Mesenteric fat pad (tissue), 1 donor: ENCODE measurements at places on chromosomes 3 and 15. TPM values are rescaled to one million over a fixed set of nuclear protein-coding genes. Genes with fewer than 3 reads are reported as not detected.

DNA sequence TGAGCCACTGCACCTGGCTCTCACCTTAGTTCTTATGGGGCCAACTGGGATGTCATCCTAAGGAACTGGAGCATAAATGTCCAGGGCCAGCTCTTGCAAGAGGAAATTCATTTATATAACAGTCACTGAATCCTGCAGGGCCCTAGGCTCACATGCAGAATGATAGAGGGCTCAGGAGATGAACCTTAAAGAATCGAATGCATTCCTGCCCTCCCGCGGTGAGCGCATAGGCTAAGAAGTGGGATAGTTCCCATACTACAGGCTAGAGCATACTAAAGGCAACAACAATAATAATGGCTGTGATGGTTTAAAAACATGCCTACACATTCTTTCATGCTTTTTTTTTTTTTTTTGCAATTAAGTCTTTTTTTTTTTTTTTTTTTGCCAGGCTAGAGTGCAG lies 17.1 kb upstream of the CSRNP1 start:
- DNase-seq = no peak

- no peak for DNase-seq
Observed at GRCh38 chr3:11238060-11238459, 34.1 kb upstream of the ATG7 start.

LRRC31 gene
- not detected for total RNA-seq

DNA sequence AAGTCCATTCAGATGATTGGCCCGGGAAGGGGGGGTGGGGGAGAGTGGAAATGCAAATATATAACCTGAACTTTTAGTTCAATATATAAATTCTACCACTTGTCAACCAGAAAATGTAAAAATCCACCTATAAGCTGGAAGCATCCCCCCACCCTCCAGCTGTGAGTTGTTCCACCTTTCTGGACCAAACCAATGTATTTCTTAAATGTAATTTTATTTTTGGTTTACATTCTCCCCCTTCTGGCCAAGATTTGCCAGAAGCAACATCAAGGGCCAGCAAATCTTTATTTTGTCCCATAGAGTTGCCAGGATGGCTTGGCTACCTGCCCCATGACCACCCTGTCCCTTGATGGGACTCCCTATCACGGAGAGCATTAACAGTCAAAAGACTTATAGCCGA lies 545.7 kb downstream of the TBL1XR1 start:
- no peak for DNase-seq

CACNA2D3 gene
- 0.48 TPM for total RNA-seq

GRCh38 chr15:79025802-79026201 lies 64.8 kb downstream of the RASGRF1 start:
- no peak for DNase-seq

GRCh38 chr15:100898152-100898490 lies 18.5 kb downstream of the ALDH1A3 start:
- no peak for DNase-seq

VPS33B gene
- 13.4 TPM for total RNA-seq

DNA sequence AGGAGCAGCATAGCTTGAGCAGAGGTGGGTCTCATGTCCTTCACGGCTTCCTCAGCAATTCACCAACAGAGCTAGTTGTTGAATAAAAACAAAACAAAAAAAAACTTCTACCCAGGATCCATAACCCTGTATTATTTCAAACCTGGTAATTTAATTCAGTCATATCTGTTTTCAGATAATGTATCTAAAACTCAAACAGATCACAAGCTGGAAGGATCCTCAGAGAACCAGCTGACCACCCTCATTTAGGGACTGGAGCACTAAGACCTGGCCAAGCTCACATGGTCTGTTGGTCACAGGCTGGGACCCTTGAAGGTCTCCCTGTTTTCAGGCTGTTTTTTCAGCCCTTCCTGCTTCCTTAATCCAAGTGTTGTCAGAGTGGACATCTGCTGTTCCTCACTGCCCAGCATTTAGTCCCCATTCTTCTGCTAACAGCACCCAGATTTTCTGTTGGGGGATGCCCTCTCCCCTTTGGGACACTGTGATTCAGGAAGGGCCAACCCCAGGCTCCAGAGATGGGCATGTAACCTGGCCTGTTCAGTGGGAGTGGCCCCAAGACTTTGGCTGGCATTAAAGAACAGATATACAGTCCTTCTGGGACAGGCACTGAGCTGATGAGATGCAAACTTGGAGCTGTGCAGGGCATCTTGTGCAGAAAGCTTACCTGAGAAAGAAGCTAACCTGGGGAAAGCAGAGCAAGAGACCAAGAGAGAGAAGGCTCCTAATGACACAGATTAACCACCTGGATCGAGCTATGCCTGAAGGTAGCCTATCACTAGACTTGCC lies 78.8 kb upstream of the SPATA12 start:
- no peak for DNase-seq

DNA sequence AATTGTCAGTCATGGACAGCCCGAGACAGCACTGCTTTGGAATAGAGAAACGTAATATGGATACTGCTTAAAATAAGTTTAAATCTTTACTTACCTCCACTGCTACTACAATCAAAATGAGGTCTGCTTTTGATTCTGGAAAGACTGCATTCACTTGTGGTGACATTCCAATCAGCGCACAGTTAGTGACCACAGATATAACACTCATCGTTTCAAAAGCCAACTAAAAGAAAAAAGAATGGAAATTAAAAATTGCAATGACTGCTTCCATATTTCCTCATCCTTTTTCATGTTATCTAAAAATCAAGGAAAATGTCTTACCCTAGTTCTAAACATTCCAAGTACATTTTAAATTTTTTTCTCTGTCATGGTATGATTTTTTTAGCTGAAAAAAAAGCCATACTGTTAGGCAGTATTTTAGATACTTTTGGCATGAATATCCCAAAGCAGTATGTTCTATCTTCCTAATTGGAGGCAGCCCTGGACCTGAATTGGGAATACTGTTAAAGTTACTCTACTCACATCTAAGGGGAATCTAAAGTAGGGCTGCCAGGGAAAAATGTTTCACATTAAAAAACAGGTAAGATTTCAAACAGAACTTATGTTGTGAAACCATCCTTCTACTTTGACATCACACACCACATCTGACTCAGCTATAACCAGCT lies 72.1 kb downstream of the ANO10 start:
- no peak for DNase-seq

DNA sequence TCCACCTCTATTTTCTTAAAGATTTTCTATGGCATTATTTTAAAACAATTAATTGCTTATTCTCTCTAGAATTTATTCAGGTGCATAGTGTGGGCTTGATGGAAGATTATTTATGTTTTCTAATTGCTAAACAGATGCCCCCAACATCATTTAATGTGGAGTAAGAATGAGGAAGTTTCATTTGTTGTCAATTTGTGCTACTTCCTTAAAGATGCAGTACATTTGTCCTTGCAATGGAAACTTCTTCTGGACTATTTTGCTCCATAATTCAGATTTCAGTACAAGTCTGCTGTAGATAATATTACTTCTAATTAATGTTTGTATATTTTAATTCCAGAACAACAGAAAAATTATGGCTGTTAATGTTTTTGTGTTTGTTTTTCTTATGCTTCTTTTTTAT lies 104.8 kb downstream of the TGFBR2 start:
- no peak for DNase-seq

DNA sequence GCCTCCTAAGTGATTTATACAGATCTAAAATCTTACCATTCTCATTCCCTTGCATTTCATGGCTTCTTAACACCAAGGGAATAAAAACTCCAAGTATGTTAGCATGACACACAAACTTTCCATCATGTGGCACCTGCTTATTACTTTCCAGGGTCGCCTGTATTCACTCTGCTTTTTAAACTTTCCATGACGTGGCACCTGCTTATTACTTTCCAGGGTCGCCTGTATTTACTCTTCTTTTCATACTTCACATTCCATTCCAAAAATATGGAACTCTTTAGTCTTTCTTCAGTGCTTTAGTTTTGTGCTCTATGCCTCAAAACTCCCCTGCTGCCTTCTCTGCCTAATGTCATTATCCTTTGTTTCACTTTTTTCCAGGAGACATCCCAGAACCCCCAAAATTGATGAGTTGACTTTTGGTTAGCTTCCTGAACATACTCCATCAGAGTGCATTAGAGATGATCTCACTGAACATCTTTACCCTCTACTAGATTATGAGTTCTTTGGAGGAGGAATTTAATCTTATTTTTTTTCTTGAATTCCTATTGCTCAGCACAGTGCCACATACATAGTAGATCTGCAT lies 47.0 kb downstream of the CALML4 start:
- DNase-seq = no peak

- no peak for DNase-seq
Observed at GRCh38 chr3:185207481-185207880, 46.4 kb downstream of the EHHADH start.

GRCh38 chr15:80323285-80323684 lies 71.3 kb upstream of the CTXND1 start:
- no peak for DNase-seq

DNA sequence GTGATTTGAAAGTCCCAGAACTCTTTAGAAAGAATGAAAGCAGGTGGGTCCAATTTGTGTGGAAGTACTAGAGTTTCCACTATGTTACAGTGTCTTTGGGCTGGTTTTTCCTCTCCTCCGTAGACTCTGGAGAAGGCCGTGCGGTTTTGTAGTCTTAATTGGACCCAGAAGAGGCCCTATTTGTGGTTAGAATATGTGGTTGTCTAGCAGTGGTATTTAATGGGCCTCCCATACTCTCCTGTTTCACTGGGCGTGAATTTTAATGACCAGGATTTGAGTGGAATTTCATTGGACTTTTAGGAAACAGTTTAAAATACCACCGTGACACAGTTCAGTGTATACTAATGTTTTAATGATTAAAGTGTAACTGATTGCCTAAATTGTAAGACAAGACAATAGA lies 182.3 kb downstream of the BBX start:
- DNase-seq = no peak

DNA sequence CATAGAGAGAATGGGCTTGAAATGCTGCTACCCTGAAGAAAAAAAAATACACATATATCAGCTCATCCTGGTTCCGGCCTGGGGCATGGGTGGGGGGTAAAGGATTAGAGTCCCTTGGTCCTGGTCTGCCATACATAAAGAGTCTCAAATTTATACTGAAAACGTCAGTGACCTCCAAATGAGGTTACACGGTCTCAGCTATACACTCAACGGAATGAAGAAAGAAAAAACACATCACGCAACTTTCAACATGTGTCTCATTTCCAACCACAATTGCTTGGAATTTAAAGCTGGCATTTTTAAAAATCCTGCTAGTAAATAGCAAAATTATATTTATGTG lies 612.8 kb downstream of the MCTP2 start:
- DNase-seq = no peak

FANCD2OS gene
- not detected for total RNA-seq

GPR15 gene
- not detected for total RNA-seq

GRCh38 chr15:66241908-66242285 lies 11.7 kb downstream of the MEGF11 start:
- DNase-seq = no peak

COL6A6 gene
- total RNA-seq = 0.96 TPM

SYNM gene
- 36.4 TPM for total RNA-seq

TTLL13 gene
- not detected for total RNA-seq

DNA sequence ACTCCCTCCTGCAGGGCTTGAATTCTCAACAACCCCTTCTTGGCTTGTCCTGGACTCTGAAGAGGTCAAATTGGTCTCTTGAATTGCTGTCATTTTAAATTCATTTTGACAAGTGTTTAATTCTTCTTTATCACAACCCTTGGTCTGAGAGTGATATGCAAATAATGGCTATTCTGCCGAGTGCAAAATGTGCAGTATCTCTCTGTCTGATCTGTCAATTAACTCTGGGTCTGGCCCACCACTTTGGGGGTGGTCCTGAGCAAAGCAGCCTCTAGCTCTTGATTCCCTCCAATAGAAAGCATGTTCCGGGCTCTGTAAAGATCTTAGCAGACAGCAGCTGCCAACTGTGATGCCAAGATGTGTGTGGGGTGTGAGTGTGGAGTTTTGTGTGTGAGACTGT lies 2.2 kb upstream of the IGDCC3 start:
- no peak for DNase-seq

DNA sequence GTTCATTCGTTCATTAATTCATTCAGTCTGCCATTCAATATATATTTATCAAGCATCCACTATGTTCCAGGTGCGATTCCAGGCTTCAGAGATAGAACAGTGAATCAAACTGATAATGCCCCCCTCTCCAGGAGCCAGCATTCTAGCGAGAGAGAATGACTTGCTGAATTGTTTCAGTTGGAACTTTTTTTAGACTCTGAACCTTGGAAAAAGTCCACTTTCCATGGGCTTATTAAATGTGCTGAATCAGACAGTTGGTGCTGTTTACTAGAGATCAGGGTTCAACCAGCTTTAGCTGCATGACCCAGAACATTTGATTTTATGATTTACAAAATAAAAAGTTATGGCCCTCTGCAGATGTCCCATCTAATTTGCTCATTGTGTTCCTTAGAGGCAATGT lies 213.2 kb downstream of the THSD4 start:
- no peak for DNase-seq

DNA sequence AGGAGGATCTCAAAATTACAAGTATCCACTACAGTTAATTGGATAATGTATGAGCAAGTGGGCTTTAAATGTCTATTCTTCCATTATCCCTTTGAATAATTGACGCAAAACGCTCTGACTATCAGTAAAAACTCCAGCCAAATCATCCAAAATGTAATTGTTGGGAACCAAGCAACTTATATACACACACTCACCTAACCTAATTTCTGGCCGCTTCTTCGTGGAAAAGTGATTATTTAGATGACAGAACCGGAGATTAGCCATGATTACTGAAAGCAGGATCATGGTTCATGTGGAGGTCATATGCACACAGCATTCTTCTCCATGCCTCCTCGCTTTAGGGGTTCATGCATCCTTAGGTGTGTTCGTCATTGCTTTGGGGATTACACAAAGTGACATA lies 992.4 kb downstream of the NAALADL2 start:
- DNase-seq = no peak

- peak; percentile 93 for DNase-seq
Observed at GRCh38 chr3:32781211-32781968, 36.4 kb upstream of the TRIM71 start.

DNA sequence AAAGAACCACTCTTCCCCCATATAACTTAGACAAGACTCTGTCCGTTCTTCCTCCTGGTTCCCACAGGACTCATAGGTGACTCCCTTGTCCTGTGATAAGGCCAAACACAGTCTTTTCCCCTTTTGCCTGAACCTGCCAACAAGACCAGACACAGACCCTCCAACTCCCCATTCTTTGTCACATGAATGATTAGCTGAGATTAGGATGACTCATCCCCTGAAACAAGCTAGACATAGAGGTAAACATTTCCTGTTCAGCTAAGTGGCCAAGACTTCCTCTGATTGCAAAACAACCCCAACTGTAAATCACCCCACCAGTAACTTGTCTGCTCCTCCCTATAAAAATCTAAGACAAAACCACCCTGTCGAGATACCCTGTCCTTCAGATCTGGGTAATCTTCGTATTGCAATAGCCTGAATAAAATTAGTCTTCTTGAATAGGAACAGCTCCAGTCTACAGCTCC lies 11.4 kb upstream of the HTR3E start:
- no peak for DNase-seq
